Amygdala (tissue), 56 donors: ENCODE measurements at places on chromosomes 2 and 18.

DNA sequence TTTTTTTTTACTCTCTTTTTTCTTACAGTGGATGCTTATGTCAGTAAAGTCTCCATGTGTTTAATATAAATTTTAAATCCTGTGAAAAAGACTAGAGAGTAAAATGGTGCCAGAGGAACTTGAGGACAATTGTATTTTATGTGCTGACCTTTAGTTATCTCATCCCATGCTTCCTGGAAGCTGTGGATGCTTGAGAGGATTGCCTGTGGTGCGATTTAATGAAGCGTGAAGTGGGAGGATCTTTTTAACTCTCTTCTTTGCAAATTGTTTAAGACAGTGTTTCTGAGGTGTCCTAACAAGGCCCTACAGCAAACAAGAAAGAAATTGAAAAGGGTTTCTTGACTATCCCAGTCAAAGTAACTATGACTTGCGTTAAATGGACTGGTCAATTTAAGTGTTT, 84.2 kb downstream of the DTNA start:
- DNase-seq: no peak

- no peak for DNase-seq
Observed at GRCh38 chr2:189685540-189686229, 11.2 kb downstream of the ANKAR start.

DNA sequence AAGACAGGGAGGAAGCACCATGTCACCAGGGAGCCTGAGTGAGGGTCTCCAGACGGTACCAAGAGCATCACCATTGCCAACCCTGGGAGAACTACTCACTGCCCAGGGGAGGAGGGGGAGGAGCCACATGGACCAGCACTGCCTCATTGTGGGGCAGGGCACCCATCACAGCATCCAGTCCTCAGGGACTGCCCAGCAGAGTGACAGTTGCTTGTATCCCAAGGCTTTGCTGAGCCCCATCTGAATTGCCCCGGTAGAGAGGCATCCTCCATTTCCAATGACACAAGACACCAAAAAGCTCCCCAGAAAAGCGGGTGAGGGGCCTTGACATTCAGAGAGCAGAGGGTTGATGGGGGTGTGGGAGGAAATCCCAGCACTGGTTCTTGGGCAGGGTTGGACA, 6.8 kb upstream of the CIB4 start:
- no peak for DNase-seq

DNA sequence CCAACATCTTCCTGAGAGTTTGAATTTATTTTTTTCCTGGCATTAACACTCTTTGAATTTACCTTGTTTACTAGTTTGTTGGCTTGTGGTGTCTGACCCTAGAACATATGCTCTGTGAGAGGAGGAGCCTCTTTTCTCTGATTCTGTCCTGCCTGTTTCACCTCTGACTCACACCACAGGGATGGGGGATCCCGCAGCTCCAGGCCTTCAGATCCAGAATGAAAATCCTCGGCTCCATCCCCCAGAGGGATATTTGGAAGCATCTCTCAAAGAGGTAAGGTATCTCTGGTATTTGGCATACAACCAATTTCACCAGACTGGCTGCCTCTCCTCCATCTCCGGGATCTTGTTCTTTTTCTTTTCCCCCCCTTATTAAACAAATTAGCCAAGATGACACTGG, 104.7 kb downstream of the GPR39 start:
- no peak for DNase-seq

DNA sequence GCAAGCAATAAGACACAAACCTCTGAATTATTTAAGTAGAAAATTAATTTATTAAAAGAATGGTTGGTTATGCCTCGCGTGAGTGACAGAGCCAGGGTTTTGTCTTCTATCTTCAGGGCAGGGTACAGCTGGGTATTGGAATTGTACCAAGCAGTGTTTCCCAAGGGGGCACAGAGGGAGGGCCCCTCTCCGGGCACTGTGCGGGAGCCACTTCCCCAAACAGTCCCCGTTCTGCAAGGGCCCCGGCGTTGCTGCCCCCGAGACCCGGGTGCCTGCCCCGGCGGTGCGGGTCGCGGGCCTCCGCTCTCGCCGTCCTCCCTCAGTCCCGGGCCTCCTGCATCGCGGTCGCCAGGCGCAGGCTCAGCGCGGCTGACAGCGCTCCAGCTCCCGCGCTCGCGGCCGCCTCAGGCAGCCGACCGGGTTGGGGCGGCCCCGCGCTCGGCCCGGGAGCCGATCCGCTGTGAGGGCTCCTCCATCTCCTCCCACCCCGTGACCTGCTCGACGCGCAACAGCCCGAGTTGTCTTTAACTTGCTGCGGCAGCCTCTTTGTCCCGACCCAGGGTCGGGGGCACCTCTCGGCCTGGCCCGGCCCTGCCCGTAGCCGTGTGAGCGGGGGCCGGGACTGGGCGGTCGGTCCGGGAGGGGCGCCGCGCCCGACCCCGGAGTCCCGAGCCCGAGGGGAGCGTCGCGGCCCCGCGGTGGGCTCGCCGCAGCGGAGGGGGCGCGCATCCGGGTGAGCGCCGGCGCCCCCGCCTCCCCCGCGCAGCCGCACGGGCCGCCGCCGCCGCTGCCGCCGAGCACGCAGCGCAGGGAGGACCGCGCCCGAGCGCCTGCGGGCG, 620 bp upstream of the GALNT1 start:
- no peak for DNase-seq

DNA sequence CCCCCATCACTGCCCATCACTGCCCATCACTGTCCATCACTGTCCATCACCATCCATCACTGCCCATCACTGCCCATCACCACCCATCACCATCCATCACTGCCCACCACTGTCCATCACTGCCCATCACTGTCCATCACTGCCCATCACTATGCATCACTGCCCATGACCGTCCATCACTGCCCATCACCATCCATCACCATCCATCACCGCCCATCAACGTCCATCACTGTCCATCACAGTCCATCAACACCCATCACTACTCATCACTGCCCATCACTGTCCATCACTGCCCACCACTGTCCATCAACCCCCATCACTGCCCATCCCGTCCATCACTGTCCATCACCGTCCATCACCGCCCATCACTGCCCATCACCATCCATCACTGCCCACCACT, 57.8 kb upstream of the OTOS start:
- no peak for DNase-seq

GRCh38 chr2:120884472-120885290, 149.0 kb downstream of the GLI2 start:
- DNase-seq: no peak

DNA sequence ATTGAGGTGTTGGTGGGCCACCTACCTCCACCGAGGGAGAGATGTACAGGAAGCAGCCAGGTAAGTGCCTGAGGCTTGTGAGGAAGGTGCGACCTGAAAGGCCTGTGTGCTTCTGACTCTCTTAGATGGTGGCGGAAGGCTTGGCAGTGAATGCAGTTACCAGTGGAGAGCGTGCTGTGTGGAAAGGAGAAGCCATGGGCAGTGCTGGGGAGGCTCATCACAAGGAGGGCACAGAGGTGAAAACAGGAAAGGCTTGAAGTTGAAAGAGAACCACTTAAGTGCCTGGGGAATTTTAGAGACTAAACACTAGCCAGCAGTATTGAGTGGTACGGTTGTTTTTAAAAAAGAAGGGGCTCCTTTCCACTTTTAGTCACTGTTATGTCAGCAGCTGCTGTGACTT, 130.9 kb downstream of the ZNF407 start:
- DNase-seq: no peak

DNA sequence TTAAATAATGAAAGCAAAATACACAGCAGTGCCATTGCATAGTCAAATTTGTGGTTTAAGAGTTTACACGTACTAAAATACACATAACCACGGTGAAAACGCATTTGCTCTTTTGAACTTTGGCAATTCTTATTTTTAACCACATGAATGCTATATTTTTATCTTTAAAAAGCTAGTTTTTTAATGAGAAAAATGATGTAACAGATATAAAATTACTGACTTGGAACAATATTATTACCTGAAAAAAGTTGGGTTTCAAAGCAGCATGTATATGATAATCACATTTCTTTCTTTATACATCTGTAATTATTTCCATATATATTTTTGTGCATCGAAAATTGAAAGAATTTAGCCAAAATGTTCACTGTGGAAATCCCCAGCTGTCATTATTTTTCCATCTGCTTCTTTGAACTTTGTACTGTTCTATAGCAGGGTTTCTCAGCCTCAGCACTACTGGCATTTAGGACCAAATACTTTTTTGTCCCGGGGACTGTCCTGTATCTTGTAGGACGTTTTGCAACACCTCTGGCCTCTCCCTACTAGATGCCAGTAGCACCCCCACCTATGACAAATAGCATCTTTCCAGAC, 75.9 kb upstream of the CAB39 start:
- DNase-seq: no peak

DNA sequence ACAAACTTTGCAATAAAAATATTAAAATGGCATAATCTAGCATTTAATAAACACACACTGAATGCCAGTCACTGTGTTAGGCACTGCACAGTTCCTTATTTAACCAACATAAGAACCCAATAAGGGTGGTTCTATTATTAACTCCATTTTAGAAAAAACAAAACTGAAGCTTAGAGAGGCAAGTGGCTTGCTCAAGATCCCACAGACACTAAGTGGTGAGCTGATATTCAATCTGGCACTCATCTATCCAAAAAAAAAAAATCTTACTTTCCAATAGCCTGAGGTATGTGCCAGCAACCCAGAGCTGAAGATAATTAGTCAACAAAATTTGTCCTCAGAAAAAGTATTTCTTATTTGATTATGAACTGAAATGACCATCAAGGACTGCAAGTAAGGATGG, 799 bp downstream of the CYTIP start:
- DNase-seq: no peak

DNA sequence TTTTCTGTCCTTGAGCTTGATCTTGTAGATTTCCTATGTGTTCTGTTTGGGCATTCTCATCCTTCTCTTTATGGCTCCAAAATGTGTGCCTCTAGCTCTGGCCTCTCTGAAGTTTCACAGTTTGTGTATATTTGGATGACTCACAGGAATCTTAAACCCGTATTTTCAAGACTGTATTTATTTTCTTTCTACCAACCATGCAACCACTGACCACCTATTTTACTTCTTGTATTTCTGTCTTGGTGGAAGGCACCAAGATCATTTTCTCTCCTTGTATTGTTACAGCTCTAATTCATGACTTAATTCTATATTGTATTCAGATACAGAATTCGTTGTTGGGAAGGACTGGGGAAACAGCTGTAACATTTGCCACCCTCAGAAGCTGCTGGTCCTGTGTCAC, 39.5 kb downstream of the ACSL3 start:
- DNase-seq: no peak

DNA sequence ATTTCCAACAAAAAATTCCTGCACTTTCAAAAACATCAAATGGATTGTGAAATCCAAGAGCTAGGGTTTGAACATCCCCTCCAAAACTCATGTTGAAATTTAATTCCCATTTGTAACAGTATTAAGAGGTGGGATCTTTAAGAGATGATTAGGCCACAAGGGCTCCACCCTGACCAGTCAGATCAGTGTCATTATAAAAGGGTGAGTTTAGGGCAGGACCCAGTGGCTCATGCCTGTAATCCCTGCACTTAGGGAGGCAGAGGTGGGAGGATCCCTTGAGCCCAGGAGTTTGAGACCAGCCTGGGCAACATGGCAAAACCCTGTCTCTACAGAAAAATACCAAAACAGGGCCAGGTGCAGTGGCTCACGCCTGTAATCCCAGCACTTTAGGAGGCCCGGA, 8.9 kb downstream of the GTF3C2 start:
- no peak for DNase-seq

- DNase-seq: no peak
Observed at GRCh38 chr2:225065882-225066281, 23.6 kb upstream of the DOCK10 start.

GRCh38 chr2:162746310-162746709, 92.3 kb downstream of the KCNH7 start:
- no peak for DNase-seq

GRCh38 chr2:116452651-116453050, 1361.8 kb upstream of the DDX18 start:
- no peak for DNase-seq

GRCh38 chr2:177852389-177852788, 220.2 kb downstream of the PDE11A start:
- DNase-seq: no peak

GRCh38 chr2:145807968-145808367, 1288.0 kb upstream of the ZEB2 start:
- DNase-seq: no peak

GRCh38 chr2:155830817-155831579, 501.5 kb downstream of the NR4A2 start:
- DNase-seq: no peak

DNA sequence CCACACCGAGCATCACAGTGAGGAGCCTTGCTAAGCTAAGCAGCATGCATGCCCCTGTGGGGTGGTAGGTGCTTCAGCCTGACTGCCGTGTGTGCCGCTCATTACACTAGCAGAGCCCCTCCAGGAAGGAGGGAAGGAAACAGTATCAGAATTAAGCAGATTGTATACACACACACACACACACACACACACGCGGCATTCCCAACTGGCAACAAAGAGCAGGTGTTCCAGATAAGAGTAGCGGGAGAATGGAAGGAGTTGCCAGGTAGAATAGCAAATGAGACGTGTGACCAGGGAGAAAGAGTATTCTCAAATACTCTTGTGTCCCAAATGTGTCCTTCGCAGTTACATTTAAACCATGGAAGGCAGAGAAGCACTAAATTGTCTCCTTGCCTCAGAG, 47.6 kb upstream of the TTC39C start:
- DNase-seq: no peak

DNA sequence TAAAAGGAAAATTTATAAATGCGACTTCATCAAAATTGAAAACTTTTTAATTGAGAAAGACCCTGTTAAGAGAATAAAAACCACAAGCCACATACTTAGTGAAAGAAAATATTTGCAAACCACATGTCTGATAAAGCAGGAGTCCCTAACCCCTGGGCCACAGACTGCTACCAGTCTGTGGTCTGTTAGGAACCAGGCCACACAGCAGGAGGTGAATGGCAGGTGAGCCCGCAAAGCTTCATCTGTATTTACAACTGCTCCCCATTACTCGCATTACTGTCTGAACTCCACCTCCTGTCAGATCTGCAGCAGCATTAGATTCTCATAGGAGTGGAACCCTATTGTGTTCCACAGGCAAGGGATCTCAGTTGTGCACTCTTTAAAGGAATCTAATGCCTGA, 95.5 kb upstream of the CRACDL start:
- DNase-seq: no peak

DNA sequence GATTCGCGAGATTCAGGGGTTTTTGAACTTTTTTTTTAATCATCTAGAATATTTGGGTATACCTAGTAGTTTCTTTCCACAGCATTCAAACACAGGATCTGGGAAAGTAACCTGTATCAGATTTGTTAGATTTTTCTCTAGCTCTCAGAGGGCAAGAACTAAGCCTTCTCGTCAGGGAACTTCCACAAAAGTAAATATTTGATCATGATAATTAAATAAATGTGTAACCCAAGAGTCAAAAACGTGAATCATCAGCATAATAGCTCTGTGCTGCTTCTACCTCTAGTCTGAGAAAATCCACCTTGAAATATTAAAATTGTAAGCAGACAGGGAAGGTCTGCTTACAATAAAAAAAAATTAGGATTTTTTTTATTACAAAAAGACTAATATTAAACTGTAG, 225.7 kb upstream of the SPOPL start:
- DNase-seq: no peak

- no peak for DNase-seq
Observed at GRCh38 chr2:98446850-98447249, 2.2 kb downstream of the INPP4A start.

GRCh38 chr2:141041281-141041680, 1089.5 kb downstream of the LRP1B start:
- DNase-seq: no peak
